ENCODE measurements at places on chromosomes 2 and 18. TPM values are rescaled to one million over a fixed set of nuclear protein-coding genes. Genes with fewer than 3 reads are reported as not detected.

DNA sequence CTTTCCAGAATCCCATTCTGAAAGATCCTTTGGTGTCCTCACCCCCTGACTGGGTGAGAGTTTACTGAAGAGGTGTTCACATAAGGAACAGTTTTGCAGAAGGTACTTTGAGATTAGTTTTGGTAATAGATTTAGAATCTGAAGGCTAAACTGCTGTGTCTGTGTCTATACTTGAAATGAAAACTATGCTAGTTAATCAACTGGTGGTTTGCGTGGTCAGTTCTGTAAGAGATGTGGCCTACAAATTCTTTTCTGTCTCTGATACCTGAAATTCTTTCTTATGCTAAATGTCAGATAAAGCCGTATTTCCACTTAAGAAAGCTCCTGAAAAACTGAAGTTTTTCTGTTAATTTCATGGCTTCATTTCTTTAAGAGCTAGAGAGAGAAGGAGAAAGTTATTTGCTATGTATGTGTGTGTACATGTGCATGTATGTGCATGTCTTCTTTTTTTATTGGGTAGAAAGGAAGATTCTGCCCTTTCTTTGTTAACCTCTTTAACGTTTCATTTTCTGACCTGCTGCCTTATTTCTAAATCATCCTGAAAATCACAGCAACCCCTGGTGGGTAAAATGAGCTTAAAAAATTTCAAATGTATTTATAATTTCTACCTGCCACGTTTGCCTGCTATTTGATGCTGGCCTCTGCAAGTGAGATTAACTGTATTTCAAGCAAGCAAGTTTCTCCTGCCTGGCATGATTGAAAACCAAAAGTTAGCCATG lies 552.0 kb upstream of the NRP2 start:
- DNase-seq: no peak

GRCh38 chr18:72871091-72871490 lies 3.3 kb upstream of the NETO1 start:
- DNase-seq: no peak

DNA sequence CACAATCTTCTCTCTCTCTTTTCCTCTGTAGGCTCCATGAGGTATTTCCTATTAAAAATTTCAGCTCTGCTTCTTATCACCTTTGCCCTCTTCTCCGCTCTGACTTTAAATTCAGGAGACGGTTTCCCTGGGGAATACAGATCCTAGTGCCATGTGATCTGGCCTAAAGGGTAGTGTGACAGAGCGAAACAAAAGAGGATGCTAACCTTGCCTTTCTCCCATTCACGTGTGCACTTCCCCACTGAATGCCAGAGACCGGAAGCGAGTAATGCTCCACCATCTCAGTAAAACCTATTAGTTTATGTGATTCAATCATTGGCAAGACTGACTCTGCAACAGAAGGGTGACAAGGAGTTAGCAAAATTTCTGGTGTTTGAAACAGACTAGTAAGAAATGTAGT lies 358.3 kb downstream of the ZNF521 start:
- DNase-seq: no peak

DNA sequence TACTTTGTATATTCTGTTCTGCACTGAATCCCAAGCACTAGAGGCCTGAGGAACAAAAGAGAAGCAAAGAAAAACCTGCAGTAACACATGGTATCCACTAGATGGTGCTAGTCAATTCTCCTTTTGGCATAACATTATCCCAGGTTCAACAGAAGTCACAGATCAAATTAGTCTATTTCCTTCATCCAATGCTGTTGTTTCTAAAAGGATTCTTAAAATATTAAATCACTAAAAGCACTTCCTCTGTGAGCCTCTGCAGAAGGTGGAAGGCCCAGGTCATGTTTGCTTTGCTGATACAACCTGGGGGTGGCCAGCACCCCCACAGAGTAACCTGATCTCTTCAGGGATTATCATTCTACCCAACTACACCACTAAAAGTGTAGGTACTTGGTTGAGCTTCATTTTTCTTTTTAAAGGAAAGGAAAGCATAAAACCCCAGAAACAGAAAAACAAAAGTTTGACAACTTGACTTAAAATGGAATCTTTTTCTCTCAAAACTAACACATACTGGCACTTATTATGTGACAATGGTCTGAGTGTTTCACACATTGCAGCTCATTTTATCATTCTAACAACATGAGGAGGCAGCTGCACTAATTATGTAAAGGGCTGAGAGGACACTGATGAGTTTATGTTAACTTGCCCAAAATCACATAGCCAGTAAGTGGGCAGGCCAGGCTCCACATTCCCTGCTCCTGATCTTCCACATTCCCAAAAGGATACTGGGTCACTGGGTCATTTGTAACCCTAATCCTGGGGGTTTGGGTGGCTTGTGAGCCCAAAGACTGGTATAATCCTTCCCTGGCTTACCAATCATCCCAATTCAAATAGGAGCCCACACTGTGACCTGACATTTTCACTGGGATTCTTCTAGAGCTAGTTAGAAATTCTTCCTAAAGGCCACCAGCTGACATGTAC lies 66.8 kb upstream of the DNER start:
- no peak for DNase-seq

DNA sequence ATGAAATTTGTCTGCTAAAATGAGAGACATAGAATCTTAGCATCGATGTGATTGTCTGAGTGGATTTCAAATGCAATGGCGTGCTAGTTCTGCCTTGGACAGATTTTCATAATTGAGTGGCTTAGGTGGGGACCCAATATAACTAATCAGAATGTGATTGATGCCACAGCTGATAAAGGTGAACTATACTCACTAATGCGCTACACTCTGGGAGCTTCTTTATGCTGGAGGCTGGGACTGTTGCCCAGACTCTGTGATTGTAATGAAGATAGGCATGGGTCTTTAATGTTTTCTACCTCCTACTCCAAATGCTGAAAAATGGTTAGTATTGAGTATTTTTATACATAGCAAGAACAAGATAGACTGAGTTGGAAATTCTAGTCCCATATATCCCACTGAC lies 339.5 kb upstream of the SLC39A10 start:
- DNase-seq: no peak

DNA sequence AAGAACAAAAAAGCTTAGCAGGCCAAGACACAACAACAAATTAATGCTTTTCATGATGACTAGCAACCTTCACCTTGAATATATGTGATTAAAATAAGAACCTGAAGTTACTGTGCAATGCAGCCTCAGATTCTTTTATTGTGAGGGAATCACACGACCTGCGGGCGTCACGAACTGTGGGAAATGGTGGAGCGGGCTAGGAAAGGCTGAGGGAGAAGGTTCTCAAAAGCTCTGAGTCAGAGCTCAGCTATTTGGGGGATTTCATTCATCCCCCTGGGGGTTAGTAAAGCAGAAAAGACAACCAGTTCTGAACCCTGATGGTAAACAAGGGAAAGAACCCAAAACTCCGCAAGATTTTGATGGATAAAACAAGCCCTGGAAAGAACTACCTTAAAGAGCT lies 89.3 kb upstream of the NCKAP5 start:
- no peak for DNase-seq

DNA sequence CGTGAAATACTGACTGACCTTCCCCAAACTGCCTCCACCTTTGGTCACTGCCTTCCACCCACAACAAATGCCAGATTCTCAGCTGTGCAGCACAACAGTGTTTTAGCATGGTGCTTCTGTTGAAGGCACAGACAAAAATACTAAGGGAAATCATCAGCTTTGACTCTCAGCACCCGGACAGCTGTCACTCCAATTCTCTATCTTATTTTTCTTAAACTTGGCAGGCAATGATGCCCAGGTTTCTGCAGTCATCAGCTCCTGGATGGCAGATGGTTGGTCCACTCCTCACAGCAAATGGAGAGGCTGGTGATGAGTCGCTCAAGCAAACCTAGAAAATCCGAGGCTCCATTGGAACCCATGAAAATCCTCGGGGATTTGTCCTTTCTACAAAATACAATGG lies 2.9 kb upstream of the FAM124B start:
- DNase-seq: no peak

- DNase-seq: peak; percentile 89
Measured at GRCh38 chr2:165401285-165401852, 68.1 kb upstream of the CSRNP3 start.

- DNase-seq: no peak
Measured at GRCh38 chr2:168703926-168704325, 98.5 kb upstream of the NOSTRIN start.

DNA sequence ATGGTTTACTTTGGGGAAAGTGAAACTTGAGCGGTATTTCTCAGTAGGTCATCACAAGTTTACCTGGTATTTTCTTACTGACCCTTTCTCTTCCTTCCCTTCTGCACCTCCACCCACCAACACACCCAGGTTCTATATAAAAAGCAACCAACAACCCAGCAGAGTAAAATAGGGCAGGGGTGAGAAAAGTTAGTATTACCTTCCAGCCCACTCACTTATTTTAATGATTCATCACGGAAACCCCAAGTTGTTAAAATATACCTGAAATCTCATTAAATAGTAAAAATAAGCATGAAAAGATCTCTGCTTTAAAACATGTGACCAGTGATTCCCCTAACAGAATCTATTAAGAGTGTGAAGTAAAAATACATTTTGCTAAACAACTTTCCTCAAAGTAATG lies 306.1 kb downstream of the ZEB2 start:
- no peak for DNase-seq

Gene ALK
- polyA plus RNA-seq: not detected

Gene CPLX4
- not detected for polyA plus RNA-seq

Gene FSHR
- not detected for polyA plus RNA-seq
